ENCODE measurements at places on chromosomes 6 and 20.

DNA sequence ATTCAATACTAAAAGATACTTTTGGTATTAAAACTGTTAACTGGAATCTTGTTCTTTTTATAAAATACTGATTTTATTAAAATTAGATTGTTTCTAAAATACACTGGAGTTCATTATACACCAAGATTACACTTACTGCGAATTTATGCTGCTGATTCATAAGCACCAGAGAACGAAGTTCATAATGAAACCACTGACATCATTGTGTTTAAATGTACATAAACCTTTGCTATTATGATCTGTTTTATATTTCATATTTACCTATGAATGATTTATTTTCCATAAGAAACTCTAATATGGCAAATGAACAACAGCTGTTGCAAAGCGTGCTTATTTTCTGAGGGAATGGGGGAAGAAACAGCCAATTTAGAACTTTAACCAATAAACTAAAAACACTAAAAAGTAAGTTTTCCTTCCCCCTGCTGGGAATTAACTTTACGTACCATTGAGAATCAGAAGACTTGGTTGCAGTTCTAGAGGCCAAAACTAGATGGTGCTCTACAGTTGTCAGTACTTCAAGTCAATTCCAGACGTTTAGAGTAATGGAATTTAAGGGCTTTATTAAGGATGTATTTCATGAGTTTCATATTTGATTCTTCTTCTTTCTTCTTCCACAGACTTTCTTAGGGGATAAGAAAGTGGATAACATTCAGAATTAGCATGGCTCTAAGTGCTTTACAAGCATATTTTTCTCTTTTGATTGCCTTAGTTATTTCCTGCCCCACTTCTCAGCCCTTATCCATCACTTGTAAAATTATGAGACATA, 30.8 kb upstream of the COL19A1 start:
- DNase-seq: peak; percentile 48

DNA sequence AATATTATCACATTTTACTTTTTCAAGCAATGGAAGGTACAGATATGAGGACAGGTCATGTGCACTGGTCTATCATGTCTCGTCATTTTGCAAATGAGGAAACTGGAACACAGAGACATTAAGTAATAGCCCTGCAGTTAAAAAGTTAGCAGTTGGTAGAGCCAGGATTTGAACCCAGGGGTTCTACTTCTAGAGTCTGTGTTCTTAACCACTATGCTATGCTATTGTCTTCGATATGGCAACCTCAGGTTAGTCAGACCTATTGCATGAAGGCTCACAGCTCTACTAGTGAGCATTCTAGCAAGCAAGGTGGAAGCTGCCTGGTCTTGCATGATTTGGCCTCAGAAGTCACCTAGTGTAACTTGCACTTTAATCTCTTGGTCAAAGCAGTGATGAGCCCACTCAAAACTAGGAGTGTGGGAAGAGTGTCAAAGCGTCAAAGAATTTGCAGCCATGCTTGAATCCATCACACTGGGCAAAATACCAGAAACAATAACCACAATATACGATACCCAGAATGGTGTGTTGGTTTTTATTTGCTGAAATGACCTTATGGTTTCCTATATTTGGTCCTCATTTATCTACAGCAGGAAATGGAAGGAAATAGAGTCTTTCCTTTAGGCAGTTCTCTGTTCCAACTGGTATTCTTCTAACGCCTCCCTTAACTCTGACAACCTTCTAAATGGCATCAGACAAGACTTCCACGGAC, 20.4 kb upstream of the BMP2 start:
- DNase-seq: peak; percentile 15

DNA sequence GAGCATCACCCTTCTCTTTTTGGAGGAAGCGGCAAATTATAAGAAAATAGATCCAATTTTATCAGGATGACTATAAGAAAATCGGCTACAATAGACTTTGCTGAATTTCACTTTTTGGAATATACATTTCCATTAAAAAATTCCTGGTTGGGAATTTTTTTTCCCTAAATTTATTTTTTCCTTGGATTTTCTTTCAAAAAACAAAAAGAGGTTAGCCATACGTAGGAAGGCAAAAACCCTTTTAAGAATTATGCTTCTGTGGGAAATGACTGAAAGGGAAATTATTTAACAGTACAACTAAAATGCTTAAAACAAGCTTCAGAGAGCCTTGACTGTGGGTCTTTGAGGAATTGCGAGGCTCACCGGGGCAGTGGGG, 86.9 kb downstream of the SLC22A23 start:
- no peak for DNase-seq

GRCh38 chr6:131143319-131143718, 8.1 kb downstream of the AKAP7 start:
- DNase-seq: no peak

DNA sequence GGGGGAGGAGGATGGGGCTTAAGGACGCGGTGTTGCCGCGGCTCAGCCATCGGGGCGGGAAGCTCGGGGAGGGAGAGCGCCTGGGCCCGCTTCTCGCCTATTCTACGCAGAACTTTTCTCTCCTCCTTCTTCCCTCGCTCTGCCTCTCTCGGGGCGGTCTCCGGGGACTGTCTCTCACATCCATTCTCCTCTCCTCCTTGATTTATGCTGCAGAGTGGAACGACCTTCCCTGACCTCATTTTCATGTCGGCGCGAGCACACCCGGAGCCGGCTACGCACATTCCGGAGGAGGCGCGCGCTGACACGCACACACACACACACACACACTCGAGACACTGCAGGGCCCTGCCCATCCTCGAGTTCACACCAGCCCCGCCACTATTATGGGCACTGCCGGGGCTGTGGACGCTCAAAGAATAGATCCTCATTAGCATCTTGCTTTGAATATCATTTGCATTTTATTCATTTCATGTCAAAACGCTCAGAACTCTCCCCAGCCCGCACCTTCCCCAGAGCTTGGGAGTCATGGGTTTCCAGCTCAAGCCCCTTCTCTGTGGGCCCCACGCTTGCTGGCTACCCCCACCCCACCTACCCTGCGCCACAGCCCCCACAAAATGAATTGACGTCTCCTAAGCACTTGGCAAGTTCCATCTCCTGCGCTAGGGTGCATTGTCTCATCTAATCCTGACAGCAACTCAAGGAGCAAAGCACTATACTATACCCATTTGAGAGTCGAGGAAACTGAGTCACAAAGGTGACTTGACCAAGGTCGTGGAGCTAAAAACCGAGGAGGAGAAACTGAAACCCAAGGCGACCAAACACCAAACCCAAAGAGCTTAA, 36.8 kb downstream of the NCR2 start:
- DNase-seq: peak; percentile 54

DNA sequence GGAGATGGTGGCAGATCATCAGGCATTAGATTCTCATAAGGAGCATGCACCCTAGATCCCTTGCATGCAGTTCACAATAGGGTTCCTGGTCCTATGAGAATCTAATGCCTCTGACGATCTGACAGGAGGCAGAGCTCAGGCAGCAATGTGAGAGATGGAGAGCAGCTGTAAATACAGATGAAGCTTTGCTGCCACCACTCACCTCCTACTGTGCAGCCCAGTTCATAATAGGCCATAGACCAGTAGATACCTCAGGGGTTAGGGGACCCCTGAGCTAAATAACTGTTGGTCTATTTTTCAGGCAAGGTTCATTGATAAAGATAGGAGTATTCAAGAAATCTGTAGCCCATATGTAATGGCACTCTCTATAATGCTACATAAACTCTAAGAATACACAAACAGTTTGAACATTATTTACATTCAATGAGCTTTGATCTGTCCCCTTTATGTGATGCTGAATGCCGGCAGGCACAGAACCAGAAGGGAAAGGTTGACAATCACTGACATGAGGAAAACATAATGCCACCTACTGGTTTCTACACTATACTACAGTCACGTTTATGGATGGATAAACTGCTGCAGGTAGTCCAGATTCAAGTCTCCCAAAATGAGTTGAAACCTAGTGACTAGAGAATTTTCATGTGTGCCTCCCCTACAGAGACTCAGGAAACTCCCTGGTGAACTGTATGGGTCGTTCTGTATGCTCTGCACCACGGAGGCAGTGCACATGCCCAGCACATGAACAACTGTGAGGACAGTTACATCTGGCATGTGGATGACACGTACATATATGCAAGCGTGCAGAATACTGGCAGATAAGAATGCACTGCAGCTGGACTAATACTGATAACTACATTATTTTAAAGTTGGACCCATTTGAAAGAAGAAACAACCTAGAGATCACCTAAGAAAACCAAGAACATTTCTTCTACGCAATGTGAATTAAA, 72.0 kb downstream of the DST start:
- peak; percentile 8 for DNase-seq

DNA sequence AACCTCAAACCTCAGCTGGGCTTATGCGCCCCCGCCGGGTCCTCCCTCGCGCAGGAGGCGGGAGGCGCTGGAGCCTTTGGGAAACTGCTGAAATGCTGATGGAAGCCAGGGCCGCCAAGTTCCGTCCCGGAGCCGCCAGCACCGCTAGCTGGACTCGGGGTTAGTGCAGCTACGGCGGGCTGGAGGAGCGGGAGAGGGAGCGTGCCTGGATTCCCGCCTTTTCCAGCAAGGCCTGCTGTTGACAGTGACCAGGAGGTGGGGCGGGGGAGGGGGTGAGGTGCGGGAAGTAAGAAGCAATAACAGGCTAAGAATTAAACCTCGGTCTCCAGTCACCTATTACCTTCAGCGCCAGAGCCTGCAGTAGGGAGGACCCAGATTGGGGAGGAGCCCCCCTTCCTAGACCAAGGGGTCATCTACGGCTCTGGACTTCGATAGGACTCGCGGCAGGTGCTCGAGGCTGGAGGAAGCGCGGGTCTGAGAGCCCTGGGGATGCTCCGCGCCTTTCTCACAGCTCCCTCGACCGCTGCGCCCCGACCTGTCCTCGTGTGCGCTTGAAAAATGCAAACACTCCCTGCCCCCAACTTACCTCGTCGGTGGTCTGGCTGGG, 20.5 kb downstream of the COL9A1 start:
- peak; percentile 35 for DNase-seq

DNA sequence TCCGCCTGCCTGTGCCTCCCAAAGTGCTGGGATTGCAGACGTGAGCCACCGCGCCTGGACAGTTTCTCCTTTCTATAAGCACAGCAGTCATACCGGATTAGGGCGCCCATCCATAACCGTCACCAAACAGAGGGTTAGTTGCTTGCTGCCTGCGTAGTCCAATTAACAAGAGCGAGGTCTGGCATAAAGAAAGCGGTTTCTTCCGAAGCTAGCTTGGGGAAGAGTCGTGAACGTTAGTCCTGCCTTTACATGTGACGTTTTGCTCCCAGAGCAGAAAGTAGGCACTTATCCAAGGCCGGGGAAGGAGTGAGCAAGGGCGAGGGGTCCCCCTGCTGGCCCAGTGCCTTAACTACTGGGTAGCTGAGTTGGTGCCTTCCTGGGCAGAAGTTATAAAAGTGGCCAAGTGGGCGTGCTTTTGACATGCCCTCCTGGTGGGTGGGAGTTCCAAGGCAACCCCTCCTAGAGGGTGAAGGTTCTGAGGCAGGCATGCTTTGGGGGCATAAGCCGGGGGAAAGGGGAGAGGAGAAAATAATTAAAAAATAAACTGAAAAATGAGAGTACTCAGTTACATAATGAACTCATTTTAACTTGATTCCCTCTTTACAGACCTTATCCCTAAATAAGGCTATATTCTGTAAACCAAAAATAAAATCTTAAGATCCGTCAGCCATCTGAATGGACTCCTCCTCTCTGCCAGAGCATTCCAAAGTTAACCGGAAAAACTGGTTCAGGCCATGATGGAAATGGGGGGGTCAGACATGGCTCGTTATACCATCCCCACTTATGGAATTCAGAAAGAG, 88.0 kb downstream of the FAM217A start:
- peak; percentile 91 for DNase-seq

DNA sequence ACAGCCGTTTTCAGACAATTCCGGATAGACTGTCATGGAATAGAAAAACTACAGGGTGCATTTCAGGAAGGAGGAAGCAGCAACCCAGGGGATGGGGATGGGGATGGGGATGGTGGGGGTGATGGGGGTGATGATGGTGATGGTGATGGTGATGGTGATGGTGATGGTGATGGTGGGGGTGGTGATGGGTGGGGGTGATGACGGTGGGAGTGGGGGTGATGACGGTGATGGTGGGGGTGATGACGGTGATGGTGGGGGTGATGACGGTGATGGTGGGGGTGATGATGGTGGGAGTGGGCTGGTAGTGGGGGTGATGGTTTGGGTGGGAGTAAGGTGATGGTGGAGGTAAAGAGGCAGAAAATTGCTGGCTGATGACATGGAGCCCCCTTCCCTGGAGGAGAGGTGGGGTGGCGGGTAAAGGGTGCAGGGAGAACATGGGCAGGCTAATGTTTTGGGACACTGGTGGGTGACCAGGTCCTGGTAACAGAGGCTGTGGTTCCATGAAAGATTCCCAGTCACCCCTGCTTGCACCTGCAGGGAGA, 17.5 kb downstream of the LAMA5 start:
- DNase-seq: no peak

DNA sequence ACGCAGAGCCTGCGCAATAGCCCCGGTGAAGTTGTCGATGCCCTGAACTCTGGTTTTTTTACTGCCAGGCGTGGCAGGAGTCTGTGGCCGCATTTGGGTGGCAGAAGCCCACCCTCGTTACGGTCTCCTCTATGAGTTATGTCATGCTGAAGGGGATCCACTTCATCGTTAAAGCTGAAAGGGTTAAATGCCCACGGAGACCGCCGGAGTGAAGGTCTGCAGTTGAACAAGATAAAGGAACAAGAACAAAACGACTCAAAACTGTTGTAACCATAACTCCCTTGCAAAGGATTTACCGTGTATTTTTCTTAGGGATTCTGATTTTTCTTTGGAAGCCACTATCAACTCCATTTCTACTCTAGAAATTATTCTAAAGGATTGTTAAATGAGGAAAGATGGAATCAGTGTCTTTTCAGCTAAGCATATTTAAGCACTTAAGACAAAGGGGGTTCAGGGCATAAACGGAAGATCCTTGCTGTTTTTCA, 501 bp upstream of the ELOVL5 start:
- no peak for DNase-seq

GRCh38 chr6:15874821-15875220, 212.0 kb upstream of the DTNBP1 start:
- DNase-seq: no peak

- DNase-seq: peak; percentile 64
These were observed 84.9 kb upstream of the TGM3 start for GRCh38 chr20:2210646-2211552.

DNA sequence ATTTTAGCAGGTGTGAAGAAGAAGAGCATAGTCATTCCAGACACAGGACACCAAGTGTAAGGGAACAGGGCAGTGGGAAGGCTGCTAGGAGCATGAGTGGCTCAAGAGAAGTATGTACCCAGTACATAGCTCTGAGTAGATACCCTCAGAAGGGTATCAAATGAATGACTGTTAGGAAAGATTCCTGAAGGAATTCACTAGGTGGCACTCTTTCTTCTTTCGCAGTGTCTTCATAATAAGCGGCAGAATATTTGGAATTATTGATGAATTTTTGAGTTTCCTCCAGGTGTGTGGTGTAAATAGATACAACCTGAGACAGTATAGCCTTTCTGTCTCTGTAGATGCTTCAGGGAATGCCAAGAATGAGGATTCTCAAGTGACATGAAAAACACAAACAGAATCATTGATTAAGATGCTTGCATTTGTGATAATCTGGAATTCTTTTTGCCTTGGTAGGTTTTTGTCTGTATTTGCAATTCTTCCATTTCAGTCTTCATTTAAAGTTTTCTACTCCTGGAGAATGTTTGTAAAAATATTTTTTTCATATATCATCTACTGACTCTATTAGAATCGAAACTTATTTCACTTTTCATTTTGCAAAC, 264.3 kb upstream of the RIMS1 start:
- DNase-seq: no peak

All from Daoy (cell line).